ENCODE measurements at places on chromosomes 6 and 20. TPM values are rescaled to one million over a fixed set of nuclear protein-coding genes. Genes with fewer than 3 reads are reported as not detected.

Gene HAO1
- not detected for total RNA-seq

Gene ULBP1
- 0.13 TPM for total RNA-seq

Gene C6orf58
- not detected for total RNA-seq

Gene KHDC1L
- not detected for total RNA-seq

Gene MOXD1
- 22.6 TPM for total RNA-seq

Gene NPEPL1
- total RNA-seq = 24.7 TPM
